ENCODE measurements at places on chromosomes 6 and 20.

DNA sequence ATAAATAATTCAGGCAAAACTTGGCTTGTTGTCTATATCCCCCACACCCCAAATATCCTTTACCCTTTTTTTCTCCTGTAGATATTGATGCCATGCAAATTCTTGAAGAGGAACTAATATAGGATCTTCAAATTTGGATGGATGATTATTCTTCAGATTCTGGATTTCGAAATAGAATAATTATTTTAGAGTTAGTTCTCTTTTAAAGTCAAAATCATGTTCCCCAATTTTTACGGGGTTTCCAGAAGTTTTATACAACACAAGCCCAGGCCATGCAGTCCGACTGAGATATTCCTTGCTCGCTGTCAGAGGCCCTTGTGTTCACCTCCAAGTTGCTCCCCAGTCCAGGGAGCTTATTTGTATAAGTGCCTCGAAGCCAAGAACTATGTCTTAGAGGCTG, 4.4 kb downstream of the PPIL6 start:
- no peak for DNase-seq

GRCh38 chr6:49720372-49720771, 7.0 kb upstream of the CRISP2 start:
- DNase-seq = no peak

GRCh38 chr20:3209257-3209945, at the start of gene ITPA:
Gene ITPA, plus strand, starts transcription at chr20:3209498. Its CDS starts 54 bp downstream, at chr20:3209552.
- DNase-seq = peak; percentile 60

GRCh38 chr6:10417681-10418104, 2.8 kb upstream of the TFAP2A start:
- no peak for DNase-seq

DNA sequence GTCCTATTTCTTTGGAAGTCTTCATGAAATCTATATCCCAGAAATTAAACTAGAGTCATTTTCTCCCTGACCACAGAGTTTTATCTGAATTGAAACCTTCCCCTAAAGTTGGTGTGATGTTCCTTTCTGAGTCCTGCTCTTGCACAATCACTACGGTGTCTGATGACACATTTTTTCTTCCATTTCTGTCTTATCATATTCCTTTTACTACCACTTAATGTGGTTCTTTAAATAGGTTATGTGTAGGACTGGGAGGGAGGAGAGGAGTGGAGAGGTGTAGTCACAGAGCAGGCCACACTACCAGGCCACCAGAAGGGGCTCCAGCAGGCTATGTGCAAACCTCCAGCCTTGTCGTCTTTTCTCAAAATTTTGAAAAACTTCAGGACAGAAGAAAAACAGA, 39.7 kb upstream of the ATXN1 start:
- no peak for DNase-seq

- peak; percentile 86 for DNase-seq
Observed at GRCh38 chr6:100466410-100467128, 1.8 kb upstream of the SIM1 start.

DNA sequence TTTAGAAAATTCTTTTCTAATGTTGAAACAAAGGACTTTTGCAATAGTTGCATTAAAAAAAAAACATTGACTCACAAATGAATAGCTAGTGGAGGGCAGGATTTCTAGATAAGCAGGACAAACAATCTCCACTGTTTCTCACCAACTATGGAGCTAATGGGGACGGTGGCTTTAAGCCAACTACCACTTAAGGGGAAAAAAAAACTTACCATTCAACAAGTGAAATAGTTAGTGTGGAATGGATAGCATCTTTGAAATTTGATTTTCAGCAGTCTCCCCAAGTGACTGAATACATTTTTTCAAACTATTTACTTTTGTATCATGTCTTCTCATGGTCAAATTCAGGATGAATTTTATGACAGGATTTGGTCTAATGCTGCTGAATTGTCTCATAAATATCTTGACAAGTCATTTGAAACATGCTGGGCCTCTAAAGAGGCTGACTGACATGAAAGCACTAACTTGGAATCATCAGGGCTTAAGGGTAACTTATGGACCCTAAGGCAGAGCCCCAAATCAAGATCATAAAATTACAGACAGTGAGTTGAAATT, 100.5 kb downstream of the EYA4 start:
- DNase-seq = no peak

DNA sequence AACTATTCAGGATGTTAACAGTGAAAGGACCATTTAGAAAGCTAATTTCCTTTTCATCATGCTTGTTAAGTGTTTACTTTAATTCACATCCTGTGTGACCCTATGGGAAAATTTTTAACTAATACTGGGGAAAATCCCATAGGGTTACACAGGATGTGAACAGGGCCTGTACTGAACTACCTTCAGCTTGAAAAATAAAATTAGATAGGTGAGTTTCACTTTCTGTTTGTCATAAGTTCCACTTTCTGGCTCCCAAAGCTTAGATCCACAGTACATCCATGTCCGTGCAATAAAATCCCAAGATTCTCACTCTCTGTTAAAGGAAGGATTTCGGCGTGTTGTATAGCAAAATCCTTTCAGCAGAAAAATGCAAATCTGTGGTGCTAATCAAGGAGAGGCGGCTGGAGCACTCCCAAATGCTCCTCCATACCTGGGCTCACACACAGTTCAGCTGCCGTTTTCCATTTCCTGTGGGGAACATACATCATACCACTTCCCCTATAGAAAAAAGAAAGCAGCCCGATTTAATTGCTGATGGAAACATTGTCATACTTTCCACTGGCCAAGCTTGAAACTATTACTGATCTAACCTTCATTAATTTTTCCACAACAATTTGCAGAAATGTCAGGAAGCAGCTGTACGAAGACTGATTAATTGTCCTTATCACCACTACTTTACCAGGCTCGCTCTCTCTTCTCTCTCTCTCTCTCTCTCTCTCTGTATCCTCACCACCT, 125.2 kb downstream of the HIVEP2 start:
- peak; percentile 61 for DNase-seq

DNA sequence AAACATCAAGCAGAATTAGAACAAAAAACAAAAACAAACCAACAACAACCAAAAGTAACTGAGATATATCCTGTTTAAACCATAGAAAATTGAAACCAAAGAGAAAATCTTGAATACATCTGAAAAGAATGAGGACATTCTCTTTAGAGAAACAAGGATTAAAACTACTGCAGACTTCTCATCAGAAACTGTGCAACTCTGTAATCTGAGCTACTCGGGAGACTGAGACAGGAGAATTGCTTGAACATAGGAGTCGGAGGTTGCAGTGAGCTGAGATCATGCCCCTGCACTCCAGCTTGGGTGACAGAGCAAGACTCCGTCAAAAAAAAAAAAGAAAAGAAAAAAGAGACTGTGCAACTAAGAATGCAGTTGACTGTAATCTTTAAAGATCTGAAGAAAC, 153.4 kb downstream of the SYNDIG1 start:
- DNase-seq = no peak

DNA sequence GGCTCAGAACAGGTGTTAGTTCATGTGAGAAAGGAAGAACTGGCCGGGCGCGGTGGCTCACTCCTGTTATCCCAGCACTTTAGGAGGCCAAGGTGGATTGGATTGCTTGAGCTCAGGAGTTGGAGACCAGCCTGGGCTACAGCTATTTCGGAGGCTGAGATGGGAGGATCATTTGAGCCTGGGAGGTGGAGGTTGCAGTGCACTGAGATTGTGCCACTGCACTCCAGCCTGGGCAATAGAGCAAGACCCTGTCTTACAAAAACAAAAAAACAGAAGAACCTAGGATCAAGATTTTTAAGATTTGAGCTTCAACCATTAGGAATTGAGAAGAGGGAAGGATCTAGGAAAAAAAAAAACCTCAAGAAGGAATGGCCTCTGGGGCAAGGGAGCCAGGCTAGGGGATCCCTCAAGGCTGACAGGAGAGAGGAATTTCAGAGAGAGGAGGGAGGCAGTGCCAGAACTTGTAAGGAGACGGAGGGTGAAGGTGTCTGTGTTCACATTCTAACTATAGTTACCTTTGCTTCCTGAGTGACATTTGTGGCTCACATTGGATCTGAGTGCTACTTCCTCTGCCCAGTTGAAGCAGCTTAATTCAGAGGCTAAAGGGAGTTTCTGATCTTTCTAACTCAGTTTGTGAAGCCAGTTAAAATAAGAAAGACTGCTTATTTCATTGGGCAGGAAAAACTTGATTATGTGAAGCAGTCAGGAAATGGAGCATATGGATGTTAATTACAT, 26.1 kb downstream of the CHMP4B start:
- DNase-seq = no peak

GRCh38 chr6:45965792-45966191, 49.9 kb downstream of the CLIC5 start:
- peak; percentile 9 for DNase-seq

GRCh38 chr20:63534427-63534830, 2.7 kb downstream of the PTK6 start:
- no peak for DNase-seq

DNA sequence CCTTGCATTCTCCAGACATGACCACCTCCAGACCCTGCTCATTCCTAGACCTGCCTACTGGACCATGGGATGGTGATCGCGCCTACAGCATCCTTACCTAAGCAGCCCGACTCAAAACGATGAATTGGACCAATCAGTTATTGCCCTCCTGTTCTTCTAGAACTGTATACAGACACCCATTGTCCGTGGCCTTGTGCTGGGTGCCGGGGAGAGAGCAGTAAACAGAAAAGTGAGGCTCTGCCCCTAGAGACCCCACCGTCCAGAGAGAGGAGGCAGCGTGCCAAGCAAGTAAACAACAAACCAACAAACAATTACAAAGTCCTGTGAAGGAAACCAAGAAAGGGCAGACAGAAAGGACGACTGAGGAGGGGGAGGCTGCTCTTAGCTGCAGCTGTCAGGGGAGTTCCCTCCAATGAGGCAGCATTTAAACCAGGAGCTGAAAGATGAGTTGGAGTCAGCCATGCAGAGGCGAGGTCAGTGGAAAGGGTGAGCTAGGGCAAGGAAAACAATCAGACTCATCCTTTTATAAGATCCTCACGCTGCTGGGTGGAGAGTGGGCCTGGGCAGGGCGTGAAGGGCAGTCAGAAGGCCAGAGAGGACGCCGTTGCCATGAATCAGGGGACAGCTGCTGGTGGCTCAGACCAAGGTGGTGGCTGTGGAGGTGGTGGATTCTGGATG, 37.6 kb upstream of the BLCAP start:
- DNase-seq = peak; percentile 10

DNA sequence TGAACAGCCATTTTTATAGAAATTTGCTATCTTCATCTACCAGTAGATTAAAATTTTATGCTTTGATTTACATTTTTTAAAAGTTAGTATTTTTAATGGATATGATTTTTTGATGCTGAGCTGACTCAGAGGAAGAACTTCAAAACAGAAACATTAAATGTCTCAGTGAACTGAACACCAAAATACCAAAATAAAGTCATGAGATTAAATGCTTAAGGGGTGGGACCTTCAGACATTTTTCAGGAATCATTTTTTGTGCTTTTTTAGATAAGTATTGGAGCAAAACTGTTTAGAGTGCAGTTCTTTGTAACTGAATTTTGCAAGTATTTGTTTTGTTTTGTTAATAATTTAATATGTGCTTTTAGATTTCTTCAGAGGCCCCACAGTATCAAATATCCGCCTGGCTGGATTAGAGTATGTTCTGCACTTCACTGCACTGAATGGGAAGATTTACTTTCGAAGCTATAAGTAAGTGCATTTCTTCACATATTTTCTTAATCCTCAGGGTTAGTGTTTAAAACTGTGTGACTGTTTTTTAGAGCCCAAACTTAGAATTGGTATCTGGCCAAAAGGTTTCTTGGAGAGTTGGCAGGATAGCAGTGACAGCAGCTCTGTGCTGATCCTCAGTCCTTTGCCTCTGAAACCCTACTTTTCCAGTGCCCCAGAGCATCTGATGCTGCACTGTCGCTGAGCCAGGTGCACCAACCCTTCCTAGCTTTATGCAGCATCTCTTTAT, 33.7 kb downstream of the RPF2 start:
- no peak for DNase-seq

DNA sequence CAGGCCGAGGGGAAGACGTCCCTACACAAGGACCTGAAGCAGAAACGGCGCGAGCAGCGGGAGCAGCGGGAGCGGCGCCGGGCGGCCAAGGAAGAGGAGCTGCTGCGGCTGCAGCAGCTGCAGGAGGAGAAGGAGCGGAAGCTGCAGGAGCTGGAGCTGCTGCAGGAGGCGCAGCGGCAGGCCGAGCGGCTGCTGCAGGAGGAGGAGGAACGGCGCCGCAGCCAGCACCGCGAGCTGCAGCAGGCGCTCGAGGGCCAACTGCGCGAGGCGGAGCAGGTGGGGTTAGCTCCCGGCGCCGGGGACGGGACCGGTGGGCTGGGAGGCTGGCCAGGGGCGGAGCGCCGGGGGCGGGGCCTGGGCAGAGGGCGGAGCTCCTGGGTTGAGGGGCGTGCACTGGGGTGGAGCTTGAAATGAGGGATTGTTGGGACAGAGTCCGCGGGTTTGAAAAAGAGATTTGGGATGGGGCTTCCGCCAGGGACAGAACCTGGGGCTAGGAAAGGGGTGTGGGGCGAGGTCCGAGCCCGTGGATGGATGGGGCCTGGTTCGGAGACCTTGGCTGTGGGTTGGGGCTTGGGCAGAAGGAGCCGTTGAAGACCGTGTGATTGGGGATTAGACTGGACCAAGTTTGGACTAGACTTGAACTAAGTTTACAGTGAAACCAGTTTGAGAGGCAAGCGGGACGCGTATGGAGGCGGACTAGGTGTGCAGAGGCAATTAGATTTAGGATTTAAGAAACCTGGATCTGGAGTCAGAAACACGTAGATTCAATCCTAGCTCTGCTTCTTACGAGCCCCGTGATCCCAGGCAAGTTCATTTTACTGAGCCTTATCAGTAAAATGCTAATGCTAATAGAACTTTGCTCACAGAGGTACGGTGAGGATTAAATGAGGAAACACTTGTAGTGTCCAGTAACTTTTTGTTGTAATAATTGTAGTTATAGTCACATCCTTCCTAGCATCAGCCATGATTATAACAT, 20.9 kb downstream of the DEF6 start:
- peak; percentile 89 for DNase-seq

- no peak for DNase-seq
Observed at GRCh38 chr6:156351346-156351966, 425.7 kb upstream of the ARID1B start.

- no peak for DNase-seq
Observed at GRCh38 chr20:63484236-63484635, 11.8 kb upstream of the KCNQ2 start.

DNA sequence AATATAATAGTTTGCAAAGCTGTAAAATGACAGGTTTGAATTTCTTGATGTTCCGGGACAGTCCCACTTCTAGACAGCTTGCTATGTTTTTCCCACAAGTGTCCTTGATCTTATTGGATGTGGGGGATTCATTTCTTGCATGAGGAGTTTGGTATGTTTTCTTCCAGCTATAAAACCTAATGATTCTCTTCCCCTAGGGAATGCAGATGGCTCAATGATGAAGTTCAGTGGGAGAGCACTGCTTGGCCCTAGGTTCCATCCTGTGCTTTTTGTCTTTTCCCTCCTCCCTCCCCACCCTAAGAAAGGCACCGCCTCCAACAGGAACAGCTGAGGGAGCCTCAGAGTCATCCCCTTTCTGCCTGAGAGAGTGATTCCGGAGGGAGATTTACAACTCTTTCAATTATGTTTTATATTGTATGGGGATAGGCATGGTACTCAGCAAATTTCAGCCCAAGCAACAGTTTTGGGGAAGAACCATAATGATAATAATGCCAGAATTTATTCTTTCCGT, 149.2 kb downstream of the PHACTR1 start:
- DNase-seq = no peak

- peak; percentile 95 for DNase-seq
Observed at GRCh38 chr6:34887753-34888513, at the start of gene TAF11. Gene TAF11, minus strand, starts transcription at chr6:34888042. Its CDS starts 85 bp downstream, at chr6:34887957.

- DNase-seq = peak; percentile 1
Observed at GRCh38 chr6:140732155-140732554, 1357.7 kb upstream of the CITED2 start.

Measured in DMS53 (cell line).